ENCODE measurements at places on chromosomes 7 and 10.

DNA sequence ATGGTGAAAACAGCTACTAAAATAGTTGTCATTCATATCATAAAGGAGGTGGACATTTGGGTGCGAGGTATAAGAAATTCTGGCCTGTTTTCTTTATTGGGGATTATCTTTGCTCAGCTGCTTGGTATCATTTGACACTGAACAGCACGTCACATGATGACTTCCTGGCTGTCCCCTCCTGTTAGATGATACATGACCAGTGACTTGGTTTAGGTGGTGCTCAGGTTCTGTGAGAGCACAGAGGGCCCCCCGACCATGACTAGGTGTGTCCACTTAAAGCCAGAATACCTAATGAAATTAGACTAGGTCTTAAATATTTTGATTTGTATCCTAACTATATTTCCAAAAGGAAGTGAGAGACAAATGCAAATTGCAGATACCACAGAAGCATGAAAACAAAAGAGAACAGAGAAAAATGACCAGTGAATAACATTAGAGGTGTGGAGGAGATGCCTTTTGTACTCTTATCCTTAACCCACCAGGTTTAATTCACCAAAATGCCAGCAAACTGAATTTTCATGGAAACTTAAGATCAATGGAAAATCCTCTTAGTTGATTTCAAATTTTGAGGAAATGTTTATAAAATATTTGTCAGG is 50.6 kb upstream of the GJD4 start:
- no peak for DNase-seq

- DNase-seq = no peak
These were observed 33.9 kb downstream of the C10orf105 start for GRCh38 chr10:71685554-71686232.

- DNase-seq = no peak
These were observed 78.8 kb downstream of the CELF2 start for GRCh38 chr10:11096422-11096821.

DNA sequence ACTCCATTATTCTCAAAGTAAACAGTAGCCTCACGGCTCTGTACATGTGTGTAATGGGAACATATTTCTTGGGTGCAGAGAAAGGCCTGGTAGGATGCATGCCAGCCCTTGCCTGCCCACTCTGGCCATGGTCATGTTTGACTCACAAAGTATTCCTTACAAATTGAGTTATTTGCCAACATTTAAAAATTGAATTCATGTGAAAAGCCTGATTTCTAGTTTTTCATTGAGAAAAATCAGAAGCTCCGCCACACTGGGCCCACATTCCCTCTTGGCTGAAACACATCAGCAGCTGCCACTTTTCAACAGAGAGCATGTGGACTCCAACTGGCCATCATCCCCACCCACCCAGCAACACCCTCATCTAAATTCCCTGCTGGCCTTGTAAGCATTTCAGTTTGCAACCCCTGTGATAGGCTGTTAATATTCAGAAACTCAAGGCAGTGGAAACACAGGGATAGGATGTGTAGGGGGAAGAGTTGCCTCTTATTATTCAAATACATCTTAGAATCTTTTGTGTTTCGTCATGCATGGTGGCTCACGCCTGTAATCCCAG is 40.9 kb downstream of the CDH23 start:
- no peak for DNase-seq

DNA sequence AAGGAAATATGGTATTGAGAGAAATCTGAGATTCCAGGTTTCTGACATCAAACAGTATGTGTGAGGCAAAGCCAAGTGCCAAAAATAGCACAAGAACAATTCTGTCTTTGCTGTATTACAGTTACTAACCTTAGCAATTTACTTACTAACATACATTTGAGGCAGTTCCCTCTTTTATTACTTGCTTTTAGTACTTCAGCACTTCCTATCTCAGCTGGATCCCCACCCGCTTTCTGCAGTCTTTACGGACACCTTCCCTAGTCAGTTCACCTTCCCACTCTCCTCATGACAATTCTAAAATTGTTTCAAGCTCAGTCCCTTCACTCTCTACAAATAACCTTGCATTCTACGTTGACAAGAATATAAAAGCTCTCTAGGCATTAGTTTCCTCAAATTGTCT is 79.2 kb downstream of the ELAPOR2 start:
- DNase-seq = no peak

GRCh38 chr7:7639421-7639820 is 1.1 kb upstream of the UMAD1 start:
- DNase-seq = no peak

Measured in stimulated activated CD4-positive, alpha-beta T cell treated with anti-CD3 and anti-CD28 coated beads, TNF-alpha, amount 100 ng/mL, for 1 hour (primary cell).